ENCODE measurements at places on chromosomes 3 and 15.

DNA sequence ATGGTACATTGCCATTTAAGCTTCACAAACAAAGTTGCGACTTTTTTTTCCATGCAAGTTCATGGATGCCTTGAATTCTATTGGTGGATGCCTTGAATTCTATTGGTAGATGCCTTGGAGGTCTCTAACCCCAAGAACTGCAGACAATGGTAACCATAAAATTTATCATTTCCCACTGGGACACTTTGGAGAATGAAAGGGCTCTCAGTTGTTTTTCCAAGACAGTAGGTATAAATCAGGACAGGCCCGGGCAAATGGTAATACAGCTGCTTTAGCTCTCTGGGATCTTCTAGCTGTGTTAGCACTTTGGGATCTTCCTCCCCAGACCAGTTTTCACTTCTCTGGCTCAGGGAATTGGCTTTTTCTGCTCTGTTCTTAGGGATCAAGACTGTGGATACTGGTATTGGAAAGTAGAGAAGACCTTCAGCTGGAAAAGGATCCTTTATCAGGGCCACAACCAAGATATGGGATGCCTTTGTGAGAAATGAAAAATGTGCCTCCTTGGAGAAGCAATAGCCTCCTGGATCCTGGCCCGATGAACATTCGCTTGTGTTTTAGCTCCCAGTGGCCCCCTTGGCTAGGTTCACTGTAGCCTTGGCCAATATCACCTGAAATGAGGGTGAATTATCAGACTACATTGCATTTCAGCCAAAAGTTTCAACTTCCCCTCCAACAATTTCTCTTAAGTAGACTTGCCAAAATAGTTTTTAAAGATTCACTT, 8.3 kb downstream of the LRRC3B start:
- no peak for DNase-seq

DNA sequence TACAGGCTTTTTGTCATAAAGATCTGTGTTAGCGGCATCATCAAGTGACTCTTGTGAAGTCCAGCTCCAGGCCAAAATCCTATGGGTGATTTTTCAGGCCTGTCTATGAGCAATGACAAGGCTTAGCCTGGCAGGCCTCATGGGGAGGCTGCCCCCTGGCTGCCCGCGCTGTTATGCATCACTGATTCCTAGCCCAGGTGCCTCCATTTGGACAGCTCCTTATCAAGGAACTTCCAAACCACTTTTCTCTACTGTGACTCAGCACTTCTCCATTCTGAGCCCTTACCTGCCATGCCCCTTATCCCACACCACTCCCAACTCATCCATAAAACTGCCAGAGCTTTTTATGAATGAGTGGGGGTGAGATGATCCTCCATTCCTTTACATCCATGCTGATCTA, 91.5 kb upstream of the C3orf80 start:
- no peak for DNase-seq

DNA sequence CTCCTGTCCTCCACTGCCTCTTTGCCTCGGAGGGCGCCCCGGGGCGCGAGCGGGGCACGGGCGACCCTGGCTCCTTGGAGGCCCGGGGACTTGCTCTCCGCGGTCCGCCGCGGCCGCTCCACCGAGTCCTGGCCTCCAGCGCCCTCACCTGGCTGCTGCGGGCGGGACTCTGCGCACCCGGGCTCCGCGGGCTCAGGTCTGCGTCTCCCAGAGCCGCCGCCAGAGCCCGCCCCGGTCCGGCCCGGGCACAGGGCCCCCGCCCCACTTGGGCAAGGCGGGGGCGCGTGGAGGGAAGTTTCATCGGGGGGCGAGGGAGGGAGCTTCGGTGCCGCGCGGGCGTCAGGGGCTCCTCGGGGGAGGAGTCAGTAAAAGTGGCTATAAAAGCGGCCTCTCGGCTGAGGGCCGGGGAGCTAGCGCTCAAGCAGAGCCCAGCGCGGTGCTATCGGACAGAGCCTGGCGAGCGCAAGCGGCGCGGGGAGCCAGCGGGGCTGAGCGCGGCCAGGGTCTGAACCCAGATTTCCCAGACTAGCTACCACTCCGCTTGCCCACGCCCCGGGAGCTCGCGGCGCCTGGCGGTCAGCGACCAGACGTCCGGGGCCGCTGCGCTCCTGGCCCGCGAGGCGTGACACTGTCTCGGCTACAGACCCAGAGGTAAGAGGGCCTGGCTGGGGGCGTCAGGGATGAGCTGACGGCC, at the start of gene CEMIP:
Gene CEMIP, plus strand, starts transcription at position 407 of the 694 bp plus-strand sequence. CDS start 94,510 bp downstream, outside the sequence.
- peak; percentile 10 for DNase-seq

GRCh38 chr15:59609730-59610712, 1.6 kb upstream of the GCNT3 start:
- no peak for DNase-seq

DNA sequence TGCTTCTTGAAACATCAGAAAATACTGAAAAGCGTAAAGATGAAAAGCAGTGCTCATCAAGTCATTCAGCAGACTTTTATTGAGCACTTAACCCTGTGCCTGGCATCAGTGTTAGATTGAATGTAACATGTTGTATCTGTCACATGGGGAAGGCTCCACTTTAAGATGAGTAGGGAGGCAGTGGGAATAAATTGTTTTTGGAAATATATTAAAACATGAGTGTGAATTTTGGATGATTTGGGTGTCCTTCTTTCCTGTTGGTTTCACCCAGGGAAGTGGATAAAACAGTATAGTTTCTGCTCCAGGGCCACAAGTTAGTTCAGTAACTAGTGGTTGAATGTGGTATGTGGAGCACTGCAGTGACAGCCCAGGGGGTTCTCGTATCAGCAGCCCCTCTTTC, 301.4 kb upstream of the TPM1 start:
- DNase-seq: no peak

- no peak for DNase-seq
Observed at GRCh38 chr3:129410971-129411370, 17.5 kb downstream of the EFCAB12 start.

DNA sequence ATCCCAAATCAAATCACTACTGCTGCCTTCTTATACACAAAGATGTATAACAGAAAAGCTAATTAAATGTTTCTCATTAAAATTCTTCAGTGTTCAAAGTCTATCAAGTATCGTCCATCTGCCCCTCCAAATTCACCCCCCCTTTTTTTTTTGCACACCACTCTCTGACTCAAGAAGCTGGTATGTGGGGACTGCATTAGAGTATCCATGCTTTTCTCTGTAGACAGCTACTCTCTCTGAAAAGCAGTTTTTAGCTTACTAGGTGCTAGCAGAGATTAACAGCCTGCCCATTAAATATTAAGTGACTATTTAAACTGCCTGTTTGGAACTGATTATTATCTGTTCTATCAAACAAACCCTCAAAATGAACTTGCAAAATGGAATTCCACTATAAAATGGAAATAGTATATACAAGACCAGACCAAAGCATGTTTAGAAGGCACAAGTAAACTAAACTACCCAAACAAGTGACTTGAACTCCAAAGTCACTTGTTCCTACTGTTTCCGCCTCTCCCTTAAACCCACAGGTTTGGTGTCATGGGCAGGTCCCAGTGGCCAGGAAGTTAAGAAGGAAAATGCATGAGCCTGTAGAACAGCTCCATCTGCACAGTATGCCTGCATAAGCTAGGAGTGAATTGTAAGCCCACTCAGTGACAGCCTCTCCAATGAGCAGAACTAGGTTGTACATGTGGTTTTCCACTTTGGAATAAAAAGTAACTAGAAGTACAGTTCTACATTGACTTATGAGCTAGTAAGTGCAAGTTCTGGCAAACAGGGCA, 32.5 kb downstream of the GBE1 start:
- no peak for DNase-seq

GRCh38 chr15:98896002-98896721, 111.4 kb downstream of the PGPEP1L start:
- no peak for DNase-seq

DNA sequence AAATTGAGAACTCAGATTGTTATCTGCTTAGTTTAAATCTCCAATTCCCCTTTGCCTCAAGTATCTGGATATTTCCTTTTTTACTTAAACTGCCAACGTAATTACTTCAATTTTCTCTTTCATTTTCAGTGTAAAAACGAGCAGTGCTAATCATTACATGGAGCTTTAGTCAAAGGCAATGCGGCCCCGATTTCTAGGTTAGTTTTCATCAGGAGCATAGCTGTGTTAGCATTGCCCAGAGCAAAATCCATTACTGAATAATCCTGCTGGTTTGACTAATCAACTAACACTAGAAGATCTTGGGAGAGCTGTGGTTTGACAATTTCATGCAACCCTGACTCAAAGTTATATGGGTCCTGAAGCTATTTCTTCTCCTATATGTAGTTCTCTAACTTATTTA, 46.2 kb downstream of the ZPLD1 start:
- no peak for DNase-seq

GRCh38 chr3:51999846-52000245, 4.2 kb upstream of the RPL29 start:
- DNase-seq: no peak

- DNase-seq: no peak
Observed at GRCh38 chr15:77409259-77410156, 10.4 kb downstream of the PEAK1 start.

DNA sequence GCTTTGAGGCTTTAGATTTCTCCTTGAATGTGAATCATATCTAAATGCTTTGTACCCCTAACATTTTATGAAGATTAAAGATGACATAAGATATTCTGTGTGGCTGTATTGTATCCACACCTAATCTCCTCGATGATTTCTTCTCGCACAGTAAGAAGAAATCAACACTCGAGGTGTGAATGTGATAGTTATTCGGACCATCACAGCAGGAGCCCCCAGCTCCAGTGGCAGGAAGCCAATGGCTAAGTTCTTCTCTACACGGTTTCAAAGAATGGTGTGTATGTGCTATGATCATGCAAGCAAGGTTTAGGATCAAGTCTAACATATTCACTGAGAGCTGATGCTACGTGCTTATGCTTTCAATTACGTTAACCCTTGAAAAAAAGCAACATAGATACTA, 271.0 kb downstream of the SUCLG2 start:
- no peak for DNase-seq

GRCh38 chr15:72203507-72203837, 5.9 kb upstream of the GRAMD2A start:
- no peak for DNase-seq

DNA sequence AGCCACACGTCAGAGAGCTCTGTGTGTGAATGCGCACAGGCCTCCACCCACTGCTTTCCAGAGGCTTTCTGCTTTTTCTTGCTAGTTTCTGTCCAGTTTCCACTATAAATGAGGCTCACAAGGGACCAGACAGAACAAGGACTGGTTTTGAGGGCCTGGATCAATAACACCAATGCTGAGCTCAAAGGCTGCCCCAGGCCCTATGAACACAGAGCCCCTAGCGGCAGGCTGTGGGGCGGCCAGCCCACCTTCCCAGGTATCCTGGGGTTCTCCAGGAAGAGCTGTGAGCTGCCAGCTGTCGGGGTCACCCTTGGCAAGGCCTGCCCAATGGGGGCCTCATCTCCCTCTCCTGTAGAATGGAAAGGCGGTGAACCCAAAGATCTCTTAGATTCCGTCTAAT, 2.2 kb upstream of the ITIH3 start:
- no peak for DNase-seq

GRCh38 chr3:144966560-144966959, 994.9 kb downstream of the DIPK2A start:
- no peak for DNase-seq

DNA sequence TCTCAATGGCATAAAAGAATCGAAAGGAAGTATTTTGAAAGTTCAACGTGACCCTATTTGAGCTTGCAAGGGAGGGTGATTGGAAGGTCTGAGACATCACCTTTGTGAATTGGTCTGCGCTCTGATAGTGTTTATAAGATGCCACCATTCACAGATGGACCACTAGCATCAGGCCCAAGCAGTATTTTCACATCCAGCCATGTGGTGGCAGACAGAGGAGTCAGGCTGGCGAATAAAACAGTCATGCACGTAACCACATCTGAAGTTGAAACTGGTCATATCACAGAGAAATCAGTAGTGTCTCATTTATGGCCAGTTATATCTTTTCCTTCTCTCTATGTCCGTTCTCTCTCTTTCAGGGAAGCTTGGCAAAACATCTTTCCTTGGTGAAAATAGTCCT, 170.1 kb upstream of the ONECUT1 start:
- DNase-seq: no peak

DNA sequence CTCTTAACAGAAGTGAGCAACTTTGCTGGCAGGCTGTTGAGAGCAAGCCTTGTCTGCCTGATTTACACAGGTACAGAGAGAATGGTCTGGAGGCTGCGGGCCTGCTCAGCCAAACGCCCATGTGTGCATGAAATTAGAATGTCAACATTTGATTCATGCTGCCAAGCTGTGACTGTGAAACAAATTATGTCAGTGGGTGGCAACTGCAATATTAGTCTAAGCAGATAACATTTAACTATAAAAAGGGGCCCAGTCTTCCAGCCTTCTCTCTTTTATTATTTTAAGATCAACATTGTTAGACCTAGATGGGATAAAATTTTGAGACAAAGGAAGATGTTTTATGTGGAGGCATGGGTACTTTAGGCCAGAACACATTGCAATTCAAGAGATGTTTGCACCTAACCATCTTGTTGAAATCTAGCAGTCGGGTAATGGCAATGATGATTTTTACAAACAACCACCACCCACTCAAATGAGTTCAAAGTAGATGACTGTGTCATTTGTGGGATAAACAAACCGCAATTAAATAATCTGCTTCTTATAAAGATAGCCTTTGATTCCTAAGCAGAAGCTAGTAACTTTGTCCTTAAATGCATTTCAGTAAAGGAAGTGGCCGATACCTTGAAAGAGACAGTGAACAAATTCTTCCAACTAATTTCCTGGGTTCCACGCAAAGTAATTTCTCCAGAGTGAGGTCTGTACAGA, 70.2 kb downstream of the FOXB1 start:
- no peak for DNase-seq

- no peak for DNase-seq
Observed at GRCh38 chr15:57387564-57388076, 11.3 kb downstream of the CGNL1 start.

DNA sequence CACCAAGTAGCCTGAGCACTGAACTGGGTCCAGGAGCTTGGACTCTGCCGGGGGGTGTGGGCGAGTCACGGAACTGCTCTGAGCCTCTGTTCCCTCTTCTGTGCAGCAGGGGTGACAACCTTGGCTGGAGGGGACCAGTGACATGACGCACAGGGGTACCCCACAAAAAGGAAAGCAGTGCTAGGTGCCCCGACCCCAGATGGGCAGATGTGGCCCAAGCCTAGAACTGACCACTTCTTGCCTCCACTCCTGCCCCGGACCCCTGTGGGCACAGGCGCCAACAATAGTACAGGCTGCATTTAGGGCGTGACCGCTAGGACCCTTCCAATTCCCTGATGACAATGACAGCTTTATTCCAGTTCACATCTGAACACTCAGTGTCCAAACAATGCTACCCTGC, 255.9 kb upstream of the LYSMD4 start:
- DNase-seq: no peak

DNA sequence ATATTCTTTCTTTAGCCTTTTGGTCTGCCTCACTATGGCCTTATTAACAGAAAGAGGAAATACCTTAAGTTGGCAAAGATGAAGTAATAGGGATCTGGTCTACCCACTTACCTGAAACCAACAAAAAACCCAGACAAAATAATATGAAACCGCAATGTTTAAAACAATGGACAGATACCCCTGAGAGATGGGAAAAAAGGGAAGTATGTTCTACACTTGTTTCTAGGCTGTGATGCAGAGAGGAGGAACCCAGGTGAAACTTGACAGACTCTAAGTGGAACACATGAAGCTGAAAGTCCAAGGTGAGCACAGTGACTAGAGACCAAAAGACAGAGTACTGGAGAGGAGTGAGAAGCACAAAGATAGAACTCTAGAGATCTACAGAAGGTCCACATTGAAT, 78.4 kb downstream of the NR2E3 start:
- DNase-seq: no peak

Measured in activated T-helper 1 cell treated with anti-CD3 and anti-CD28 coated beads, Interleukin-2, amount 50 U/mL, for 16 hours (primary cell).